WERI-Rb-1 (cell line): ENCODE measurements at places on chromosomes 12 and 14.

GRCh38 chr14:26191123-26191522 lies 406.7 kb downstream of the NOVA1 start:
- DNase-seq = no peak

DNA sequence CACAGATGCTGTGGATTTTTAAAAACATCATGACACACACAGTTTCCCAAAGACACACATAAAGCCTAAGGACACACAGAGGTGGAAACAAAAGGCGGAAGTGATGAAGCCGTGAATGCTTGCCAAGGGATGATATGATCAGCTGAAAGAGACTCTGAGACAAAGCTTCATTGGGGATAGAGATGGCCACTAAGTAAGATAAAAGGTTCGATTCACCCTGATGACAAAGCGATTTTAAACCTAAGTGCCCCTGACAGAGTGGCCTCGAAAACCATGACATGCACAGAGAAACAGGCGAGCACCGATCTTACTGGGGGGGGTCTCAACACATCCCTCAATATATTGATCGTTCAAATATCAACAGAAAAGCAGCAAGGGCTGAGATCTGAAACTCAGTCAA lies 20.3 kb upstream of the EIF5 start:
- DNase-seq = no peak

DNA sequence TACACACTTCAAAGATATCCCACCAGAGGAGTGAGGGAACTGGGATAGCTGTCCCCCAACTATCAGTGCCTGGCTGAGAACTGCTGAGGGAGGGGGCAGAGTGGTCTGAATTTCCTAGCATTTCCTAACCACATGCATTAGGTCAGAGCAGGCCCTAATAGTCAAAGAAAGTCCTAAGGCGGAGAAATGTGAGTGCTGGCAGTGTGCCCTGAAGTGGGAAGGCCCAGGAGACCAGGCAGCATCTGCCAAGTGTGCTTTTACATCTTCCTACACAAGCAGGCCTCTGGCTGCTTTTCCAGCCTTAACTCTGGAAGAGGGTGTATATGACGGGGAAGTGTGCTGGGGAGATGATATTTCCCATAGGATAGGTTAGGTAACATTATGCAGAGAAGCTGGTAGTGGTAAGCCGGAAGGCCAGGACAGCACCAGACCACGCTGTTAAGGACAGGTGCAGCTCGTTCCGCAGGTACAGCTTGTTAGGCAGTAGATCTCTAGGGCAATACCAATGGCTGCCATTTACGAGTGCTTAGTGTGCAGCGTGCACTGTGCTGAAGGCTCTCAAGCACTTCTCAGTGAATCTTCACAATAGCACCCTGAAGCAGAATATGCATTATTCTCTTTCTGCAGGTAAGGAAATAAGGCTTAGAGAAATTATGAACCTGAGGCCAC lies 9.1 kb upstream of the CCDC198 start:
- no peak for DNase-seq

- DNase-seq = no peak
These were observed 1.1 kb downstream of the AMDHD1 start for GRCh38 chr12:95944108-95944704.

DNA sequence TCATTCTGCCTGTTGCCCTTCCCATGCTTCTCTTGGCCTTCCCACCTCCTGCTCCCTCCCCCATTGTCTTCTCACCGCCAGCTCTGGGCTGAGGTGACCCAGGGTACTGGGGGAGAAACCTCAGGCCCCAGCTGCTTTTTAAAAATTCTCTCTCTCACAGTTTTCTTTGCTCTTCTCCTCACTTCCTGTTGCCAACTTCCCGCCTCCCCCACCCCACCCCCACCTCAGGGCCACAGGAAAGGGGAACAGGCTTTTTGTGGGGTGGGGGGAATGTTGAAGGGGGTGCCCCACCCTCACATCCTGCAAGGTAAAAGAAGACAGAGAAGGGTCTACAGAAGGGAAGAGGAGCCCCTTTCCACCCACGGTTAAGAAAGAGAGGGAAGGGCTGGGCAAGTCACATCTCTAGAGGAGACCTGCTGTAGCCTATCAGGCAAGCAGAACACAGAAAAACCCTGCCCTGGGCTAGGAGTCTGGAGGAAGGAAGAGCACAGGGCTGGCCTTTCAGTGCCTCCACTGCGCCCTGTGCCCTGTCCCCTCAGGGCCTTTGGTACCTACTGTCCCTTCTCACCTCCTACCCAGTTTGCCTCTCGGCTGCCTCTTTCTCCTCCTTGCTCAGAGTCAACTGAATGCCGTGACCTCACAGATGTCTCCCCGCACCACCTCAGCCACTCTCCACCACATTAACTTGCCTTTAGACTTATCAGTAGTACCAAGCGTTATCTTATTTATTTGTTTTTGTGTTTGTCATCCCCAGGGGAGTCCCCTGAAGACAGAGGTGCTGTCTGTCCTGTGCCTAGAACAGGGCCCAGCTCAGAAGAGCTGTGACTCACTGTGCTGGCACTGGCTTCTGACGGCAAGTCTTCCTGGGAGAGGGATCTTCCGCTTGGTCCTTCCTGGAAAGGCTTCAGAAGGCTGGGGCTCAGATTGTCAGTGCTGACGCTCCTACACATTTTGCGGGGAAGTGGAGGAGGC lies 1.7 kb downstream of the ARHGAP9 start:
- no peak for DNase-seq

DNA sequence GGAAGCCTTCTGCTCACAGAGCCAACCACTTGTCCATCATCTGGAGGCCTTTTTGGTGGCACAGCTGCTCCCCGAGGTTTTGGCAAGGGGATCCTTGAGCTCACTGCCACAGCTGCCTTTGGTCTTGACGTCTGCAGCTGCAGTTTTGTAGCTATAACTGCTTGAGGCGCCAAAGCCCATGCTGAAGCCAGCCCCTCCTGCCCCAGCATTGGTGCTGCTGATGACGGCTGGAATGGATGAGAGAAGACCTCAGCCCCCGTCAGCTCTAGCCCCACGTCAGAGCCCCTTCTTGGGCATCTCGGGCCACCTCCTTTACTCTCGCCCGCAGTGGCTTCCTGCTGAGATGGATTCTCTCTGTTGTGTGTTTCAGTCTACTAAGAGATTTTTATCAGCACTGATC lies 12.3 kb upstream of the KRT74 start:
- DNase-seq = no peak

- DNase-seq = no peak
These were observed 93.9 kb upstream of the DCN start for GRCh38 chr12:91276509-91276908.

GRCh38 chr14:23561873-23562821 lies 5.4 kb downstream of the AP1G2 start:
- no peak for DNase-seq

DNA sequence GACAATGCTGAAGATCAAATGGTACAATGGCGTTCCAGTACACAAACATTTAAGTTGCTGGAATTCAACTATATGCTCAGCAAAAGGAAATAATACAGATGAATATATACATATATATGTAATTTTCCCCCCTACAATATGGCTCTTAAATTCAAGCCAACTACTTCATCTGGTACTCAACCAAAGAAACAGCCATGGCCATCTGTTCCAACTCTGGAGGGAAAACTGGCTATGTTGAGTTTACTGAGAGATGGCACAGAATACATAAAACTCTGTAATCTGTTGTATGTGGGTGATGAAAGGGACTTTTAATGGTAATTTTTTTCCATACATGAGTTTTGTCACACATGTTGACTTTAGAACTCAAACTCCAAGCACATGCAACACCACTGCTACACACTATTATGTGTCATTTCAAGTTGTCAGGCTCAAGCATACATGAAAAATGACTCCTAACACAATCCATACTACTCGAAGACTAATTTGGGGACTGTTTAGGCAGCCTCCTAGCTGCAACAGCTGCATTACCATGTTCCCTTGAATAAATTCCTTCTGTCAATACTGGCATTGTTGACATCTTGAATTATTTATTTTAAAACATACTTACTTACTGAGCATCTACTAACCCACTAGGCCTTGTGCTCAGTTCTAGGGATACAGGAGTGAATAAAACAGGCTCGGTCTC lies 38.2 kb upstream of the MAP3K9 start:
- no peak for DNase-seq

DNA sequence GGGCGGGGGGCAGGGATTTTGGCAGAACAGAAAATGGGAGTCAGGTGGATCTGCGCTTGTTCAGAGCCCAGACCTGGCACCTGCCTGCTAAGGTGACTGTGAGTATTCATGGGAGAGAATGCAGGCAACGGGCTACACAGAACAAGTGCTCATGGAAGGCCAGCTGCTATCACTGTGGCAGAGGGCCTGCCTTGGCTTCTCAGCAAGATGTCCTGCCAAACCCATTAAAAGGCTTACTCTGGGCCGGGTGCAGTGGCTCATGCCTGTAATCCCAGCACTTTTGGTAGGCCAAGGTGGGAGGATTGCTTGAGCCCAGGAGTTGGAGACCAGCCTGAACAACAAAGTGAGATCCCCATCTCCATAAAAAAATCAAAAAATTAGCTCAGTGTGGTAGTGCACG lies 21.0 kb downstream of the DIO3 start:
- DNase-seq = no peak

- no peak for DNase-seq
These were observed 26.1 kb downstream of the JDP2 start for GRCh38 chr14:75453817-75454434.

- DNase-seq = peak; percentile 70
These were observed 28.1 kb upstream of the SINHCAF start for GRCh38 chr12:31353750-31354708.

DNA sequence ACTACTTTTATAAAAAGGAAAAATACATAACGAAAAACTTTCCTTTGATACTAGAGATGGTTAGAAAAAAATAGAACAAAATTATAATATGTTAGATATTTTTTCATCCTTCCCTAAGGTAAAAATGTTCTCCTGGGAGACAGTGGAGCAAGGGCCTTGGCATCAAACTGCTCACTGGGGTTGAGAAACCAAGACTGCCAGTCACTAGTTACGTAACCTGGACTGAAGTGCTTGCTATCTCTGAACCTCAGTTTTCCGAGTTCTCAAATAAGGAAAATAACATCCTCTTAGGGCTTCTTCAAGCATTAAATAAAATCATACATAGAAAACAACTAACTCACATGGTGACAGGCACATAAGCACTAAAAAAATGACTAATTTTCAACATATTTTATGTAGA lies 48.2 kb upstream of the FRMD6 start:
- DNase-seq = no peak
